ENCODE measurements at places on chromosomes 12 and 14.

GRCh38 chr12:120404271-120404670, 33.6 kb upstream of the COX6A1 start:
- no peak for DNase-seq

DNA sequence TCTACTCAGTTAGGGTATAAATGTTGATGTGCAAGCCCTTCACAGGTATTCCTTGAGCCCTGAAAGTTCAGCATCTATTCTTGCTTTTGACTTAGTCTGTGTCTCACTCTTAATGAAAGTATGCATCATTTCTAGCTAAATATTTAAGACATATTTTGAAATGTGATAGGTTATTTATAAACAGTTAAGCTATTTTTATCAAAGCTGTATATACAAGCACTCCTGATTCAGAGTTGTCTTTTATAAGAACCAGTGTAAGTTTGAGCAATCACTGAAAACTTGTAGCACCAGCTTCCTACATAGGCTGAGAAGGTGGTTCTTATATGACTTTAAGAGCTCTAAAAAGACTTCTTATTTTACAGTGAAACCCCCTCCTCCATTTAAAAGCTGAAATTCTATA, 98.6 kb downstream of the MYF5 start:
- DNase-seq: no peak

DNA sequence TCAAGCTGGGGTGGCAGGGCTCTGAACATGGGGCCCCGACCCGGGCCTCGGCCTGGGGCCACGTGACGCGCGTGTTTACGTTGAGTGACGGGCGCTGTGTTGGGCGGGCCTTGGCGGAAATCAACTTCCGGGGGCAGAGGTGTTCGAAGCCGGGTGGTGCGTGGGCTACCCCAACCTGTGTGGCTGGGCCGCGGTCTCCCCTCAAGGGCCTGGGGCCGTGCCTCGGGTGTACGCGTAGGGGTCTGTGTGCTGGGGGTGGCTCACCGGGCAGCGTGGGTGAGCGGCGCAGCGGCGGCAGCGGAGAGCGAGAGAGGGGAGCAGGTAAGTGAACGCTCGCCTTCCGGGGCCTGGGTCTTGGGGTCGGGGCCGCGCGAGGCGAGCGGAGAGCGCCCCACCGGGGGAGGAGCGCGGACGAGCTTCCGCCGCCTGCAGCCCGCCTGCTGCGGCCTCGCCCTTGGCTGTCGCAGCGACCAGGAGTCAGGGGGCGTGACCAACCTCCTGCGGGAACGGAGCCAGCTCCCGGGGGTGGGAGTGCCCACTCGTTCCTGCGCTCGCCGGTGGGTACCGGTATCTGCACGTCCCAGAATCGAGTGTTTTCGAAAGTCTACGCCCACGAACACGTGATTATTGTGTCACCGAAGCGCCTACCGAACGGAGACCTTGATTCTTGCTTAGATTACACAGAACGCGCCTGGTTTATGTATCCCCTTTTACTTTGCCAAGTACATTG, at the start of gene CCDC91:
TSS of gene CCDC91 (plus strand) at position 136 of the 730 bp plus-strand sequence. CDS start 66,760 bp downstream, outside the sequence.
- DNase-seq: peak; percentile 66

- no peak for DNase-seq
Observed at GRCh38 chr12:131348646-131349045, 362.2 kb upstream of the SFSWAP start.

DNA sequence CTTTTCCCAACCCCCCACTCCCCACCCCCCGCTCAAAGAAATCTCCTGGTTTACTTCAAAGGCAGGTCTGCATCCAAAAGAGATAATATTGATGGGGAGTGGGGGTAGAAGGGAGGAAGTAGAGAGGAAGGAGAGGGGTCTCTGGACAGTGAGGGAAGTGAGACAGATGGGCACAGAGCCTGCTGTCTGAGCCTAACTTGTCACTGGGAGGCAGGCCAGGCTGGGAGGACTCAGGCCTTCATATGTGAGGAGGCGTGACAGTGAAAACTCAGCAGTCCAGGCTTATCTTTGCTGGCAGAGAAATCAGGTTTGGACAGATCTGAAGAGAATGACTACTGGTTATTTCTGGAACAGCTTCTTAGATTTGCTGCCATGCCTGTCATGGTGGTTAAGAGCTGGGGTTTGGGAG, 192.3 kb downstream of the NUAK1 start:
- no peak for DNase-seq

- no peak for DNase-seq
Observed at GRCh38 chr12:111404362-111405148, 1.2 kb upstream of the SH2B3 start.

DNA sequence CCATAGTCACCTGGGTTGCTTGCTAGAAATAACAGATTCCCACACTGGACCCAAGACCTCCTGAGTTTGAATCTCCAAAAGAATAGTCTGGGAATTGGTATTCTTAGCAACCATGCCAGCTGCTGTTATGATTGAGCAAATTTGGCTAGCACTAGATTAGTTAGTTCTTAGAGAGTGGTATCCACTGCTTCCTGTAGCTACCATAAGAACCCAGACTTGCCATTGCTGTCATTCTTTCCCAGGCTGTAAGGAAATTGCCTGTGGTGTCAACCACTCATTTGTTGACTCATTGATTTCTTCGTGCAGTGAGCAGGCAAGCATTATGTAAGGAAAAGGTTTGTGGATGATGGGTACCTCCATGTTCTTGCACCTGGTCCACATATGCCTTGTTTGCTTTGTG, 201.8 kb upstream of the RGS6 start:
- DNase-seq: no peak

DNA sequence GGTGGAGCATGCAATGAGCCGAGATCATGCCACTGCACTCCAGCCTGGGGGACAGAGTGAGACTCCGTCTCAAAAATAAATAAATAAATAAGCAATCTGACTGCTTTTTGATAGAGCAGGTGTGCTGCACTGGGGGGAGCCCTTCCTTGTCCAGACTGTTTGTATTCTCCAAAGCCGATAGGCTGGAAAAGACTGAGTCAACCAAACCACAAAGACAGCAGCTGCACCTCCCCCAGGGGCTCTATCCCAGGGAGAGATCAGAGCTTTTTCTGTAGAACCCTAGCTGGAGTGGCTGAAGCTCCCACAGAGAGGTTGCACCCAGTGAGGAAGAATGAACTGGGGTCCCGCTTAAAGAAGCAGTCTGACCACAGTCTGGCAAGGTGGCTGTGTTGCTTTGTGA, 45.8 kb upstream of the LALBA start:
- no peak for DNase-seq

DNA sequence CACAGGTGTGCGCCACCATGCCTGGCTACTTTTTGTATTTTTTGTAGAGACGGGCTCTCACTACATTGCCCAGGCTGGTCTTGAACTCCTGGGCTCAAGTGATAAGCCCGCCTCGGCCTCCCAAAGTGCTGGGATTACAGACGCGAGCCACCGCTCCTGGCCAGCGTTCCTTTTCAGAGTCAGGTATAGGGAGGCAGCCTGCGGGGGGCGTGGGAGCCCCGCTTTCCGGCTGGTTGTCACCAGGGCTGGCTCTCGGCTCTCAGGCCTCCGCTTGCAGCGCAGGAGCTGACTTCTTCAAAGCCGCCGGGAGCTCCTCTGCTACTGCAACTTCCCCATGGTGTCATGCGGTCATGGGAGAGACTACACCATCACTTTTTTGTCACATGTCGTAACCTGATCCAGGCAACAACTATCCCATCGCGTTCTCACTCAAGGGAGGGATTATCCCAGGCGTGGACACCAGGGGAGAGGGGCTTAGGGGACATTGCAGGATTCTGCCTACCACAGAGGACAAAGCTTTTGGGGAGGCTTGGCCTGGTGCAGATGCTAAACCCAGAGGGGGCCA, 129.4 kb downstream of the SCARB1 start:
- DNase-seq: no peak

- DNase-seq: no peak
Observed at GRCh38 chr12:7782055-7782454, 7.1 kb upstream of the NANOG start.

DNA sequence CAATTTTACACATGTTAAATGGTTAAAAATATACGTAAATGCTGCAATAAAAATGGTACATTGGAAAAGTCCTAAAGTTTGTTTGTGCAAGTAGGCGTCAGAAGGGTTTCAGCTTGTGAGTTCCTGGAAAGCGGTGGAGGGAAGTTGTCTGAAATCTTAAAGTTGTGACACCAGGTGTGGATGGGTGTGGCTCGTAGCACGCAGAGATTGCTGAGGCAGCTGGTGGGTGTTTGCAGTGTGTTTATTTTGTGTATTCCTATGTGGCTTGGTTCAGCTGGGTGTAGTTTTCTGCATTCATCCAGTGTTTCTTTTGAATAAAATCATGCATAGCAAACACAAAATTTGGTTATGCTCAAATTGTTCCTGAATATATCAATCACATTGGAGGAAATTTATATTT, 136.8 kb upstream of the TBX3 start:
- DNase-seq: no peak

DNA sequence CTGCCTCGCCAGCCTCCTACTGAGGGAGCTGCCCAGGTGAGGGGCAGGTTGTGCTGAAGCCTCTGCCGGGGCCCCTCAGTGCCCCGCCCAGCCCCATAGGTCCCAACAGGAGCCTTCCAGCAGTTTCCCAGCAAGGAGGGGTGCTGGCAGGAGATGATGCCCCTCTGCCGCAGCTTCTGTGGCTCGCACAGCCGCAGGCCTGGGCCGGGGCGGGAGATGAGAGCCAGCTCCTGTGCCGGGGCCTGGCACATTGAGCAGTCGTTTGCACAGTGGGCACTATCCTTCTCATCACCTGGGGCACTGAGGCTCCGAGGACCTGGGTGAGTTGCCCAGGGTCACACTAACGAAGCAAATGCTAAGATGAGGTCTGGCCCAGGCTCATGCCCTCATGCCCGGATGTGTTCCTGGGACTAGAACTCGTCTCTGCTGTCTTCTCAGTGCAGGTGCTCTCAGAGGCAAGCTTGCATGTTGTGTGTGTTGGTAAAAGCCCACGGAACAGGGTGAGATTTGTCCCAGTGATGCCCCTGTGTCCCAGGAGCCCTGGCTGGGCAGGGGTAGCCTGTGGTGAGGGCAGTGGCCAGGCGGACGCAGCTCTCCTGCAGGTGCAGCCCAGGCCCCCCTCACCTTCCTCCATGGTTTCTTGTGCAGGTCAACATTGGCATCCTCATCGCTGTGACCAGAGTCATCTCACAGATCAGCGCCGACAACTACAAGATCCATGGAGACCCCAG, 177.5 kb downstream of the ADGRD1 start:
- DNase-seq: no peak

DNA sequence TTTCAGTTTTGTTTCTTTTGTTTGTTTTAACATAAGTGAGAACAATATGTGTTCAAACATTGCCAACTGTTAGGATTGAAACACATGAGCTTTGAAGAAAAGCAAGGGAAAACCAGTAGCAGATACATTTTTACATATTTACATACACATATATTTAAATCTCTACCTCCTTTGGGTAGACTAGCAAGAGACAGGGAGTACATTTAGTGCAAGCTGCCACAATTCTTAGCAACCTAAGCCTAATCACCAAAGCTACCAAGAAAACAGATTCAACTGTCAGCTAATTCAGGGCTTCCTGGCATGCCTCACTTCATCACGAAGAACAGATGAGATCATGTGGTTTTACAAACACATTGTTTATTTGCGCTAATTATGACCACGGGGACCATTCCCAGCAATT, 143.1 kb downstream of the PRIMA1 start:
- DNase-seq: no peak

DNA sequence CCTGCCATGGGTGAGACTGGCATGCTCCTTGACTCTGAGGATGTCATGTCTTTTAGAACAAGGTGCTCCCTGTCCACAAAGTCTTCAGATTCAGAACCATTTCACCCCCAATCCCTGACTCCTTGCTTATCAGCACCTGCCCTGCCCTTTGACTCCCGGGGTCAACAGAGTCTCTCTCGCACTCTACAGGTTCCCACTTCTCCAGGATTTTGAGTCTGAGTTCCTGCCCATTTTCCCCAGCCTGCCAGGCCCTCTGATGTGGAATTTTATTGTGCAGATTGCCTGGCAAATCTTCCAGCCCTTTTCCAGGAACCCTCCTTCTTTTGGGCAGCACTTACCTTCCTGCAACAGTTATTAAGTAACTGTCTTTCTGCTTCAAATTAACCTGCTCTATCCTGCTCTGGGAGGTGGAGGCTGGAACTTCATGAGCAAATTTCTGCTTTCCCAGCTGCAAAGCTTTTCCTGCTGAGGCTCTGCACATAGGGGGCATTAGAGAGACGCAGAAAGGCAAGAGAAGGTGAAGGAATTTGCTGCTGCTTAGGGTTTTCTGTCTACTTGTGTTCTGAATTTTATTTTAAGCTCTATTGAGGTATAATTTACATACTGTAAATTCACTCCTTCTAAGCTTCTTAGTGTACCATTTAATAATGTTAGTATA, 259.1 kb downstream of the PCNX1 start:
- DNase-seq: no peak

DNA sequence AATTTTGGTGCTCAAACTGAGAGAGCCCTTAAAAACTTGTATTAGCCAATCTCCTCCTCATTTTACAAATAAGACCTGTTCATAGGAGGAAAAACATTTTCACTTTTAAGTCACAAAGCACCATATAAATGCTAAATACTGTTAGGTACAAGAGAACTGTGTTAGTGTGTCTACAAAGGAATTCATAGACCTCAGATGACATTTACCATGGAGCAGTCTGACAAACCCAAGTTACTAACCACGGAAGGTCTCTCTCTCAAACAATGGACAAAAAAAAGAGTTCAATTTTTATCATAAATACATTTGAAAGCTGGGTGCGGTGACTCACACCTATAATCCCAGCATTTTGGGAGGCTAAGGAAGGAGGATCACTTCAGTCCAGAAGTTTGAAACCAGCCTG, 10.0 kb downstream of the SBNO1 start:
- no peak for DNase-seq

- no peak for DNase-seq
Observed at GRCh38 chr12:25574761-25575160, 21.7 kb upstream of the LMNTD1 start.

GRCh38 chr14:61219673-61220072, 61.5 kb downstream of the TMEM30B start:
- no peak for DNase-seq

- no peak for DNase-seq
Observed at GRCh38 chr12:3047961-3048360, 29.2 kb upstream of the TSPAN9 start.

- DNase-seq: no peak
Observed at GRCh38 chr12:119440803-119441360, 106.4 kb downstream of the CCDC60 start.

- no peak for DNase-seq
Observed at GRCh38 chr12:71594214-71594948, 69.3 kb downstream of the ZFC3H1 start.
